ENCODE measurements at places on chromosomes 2 and 18. TPM values are rescaled to one million over a fixed set of nuclear protein-coding genes. Genes with fewer than 3 reads are reported as not detected.

GRCh38 chr2:76270096-76270710 lies 559.5 kb upstream of the GCFC2 start:
- no peak for DNase-seq

DNA sequence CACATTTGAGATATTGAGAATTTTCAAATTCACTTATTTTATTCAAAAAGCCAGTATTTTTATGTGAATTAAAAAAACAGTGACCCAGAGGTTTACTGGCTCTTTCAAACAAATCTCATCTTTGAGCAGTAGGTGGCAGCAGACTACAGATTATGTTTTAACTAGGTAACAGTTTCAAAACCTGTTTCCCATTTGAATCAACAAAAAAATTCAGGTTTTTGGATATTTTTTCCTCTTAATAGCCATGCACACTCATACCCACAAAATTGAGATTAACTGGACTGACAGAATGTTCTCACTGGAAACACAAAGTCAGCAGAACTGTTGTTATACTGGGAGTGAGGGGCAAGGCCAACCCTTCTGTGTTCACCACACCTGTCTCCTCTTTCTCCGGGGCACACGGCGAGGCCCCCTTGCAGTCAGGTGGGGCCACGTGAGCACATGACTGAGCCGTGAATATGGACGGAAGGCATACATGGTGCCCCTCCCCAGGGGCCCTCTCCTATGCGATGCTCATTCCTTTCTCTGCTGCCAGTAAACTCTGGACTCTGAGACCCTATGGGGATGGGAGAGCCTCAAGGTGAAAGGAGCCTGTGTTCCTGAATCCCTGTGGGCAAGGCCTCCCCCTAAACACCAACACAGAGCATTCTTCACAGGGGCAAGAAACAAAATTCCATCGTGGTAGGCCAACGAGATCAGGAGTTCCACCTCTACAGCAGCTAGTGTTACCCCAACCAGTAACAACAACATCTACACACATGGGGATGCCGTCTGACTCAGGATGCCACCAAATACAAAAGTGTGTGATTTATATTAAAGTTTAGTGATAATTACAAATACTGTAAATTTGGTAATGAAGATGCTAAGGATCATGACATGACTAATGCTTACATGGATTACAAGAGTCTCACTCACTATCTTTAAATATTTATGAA lies 80.4 kb downstream of the LPIN2 start:
- no peak for DNase-seq

- no peak for DNase-seq
These were observed 143.2 kb downstream of the TPGS2 start for GRCh38 chr18:36685580-36685979.

- peak; percentile 95 for DNase-seq
These were observed 40.1 kb downstream of the ODC1 start for GRCh38 chr2:10407841-10408648.

DNA sequence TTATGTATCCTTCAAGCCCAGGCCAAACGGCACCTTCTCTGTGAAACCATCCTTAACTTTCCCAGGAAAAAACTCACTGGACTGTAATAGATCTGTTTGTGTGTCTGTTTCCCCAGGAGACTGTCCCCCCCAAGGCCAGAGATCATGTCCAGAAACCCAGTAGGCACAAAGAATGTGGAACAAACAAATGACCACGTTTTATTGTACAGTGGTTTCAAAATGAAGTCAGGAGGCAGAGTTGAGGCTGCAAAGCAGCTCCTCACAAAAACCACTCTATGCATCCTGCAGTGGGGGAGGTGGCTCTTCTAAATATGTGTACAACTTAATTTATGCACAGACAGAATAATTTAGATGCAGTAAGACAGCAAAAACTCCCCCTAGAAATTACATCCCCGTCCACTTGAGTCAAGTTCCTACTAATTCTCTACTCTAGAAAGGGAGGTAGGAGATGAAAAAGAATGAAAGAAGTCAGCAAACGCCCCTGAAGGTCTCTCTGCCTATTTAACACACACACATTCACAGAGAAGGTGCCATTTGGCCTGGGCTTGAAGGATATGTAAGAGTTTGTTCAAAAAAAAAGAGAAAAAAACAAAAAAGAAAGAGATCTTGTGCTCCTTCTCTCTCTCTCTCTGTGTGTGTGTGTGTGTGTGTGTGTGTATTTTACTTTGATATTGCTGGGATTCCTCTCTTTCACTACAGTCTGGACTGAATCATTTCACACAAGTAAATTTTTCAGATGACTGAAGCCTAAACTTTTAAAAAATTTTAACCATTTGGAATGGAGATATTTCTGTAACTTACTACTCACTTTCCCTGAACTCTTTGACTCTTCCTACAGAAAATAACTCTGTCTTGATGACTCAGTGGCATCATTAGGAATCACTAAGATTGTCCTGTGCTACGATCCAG lies 19.5 kb downstream of the BCL2 start:
- no peak for DNase-seq

- no peak for DNase-seq
These were observed 797 bp upstream of the CRIM1 start for GRCh38 chr2:36354811-36355150.

DNA sequence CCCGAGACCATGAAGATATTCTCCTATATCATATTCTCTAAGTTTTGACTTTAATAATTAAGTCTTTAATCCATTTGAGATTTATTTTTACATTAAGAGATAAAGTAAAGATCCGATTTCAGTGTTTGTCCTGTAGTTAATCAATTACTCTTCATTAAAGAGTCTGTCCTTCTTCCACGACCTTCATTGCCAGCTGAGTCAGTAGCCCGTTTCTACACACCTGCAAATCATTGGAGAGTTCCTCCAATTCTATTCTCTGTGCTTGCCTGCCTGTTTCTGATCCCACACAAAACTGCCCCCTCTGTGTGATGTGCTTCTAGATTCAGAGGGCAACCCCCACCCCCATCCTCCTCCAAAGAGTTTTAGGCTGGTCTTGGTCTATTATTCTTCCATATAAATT lies 119.2 kb downstream of the KCNF1 start:
- DNase-seq = peak; percentile 7

DNA sequence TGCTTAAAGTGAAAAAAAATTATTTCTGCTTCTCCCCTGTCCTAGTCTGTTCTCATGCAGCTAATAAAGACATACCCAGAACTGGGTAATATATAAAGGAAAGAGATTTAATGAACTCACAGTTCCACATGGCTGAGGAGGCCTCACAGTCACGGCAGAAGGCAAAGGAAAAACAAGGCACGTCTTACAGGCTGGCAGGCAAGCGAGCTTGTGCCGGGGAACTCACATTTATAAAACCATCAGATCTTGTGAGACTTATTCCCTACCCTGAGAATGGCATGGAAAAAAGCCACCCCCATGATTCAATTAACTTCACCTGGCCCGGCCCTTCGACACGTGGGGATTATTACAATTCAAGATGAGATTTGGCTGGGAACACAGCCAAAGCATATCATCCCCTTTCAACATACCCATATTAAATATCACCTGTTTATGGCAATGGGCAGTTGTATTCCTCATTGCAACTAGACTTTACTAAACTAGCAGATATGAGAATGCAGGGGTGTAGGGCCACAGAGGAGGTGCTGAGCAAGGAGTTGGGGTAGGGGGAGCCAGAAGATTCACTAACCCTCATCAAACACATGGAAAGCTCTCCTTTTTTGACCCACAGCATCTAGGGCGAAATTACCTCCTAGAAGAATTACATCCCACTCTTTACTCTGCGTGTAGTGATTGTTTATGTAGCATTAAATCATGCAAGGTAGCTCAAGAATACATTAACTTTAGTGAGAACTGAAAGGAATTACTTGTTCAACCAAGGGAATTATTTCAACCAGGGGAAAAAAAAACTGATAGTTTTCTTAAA lies 183.3 kb upstream of the DOK6 start:
- no peak for DNase-seq

DNA sequence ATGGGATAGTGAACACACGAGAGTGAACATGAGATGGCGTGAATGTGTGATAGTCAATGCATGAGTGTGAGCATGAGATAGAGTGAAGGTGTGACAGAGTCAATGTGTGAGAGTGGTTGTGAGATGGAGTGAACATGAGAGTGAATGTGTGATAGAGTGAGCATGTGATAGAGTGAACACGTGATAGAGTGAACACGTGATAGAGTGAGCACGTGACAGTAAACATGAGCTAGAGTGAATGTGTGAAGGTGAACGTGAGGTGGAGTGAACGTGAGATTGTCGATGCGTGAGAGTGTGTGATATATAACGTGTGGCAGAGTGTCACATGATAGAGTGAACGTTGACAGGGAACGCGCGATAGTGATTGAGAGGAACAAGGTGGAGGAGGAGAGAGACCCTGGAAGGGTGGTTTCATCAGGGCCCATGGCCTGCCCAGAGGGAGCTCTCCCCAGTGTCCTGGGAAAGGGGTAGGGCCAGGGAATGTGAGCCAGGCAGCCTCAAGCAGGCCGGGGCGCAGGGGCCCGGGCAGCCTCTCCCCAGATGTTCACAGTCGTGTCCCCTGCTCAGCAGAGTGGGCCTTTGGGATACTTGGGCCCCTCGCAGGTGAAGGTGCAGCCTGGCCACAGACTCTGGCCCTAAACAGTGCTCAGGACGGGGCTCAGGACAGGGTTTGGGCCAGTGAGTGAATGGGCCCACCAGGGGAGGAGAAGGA lies 516.9 kb downstream of the EIPR1 start:
- DNase-seq = no peak

DNA sequence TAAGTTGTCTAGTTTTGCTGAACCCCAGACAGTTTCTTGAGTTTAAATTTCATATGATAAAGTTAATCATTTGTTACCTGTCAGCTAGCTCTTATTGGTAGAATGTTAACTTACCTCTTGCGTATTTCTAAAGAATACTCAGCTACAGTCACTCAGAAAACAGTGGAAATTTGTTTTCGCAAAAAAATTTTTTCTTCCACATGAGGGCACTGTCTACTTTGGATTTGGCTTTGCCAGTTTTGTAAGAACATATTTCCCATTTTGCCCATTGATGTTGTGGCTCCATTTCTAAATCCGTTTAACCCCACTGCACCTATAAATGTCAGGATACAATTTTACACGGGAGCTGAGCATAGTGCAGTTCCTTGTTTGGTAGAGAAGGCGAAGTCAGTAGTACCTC lies 19.1 kb upstream of the GCFC2 start:
- DNase-seq = no peak

The EHD3 gene
- 10.3 TPM for total RNA-seq

The ASB3 gene
- 13.5 TPM for total RNA-seq

The CTDP1 gene
- 23.3 TPM for total RNA-seq

The ITGA6 gene
- 82.3 TPM for total RNA-seq

The UGT1A5 gene
- total RNA-seq = 1.2 TPM

The FEZ2 gene
- total RNA-seq = 39.3 TPM
